ENCODE measurements at places on chromosomes 11 and 22.

- no peak for DNase-seq
Measured at GRCh38 chr11:69486773-69487291, 5.4 kb downstream of the LINC01488 start.

DNA sequence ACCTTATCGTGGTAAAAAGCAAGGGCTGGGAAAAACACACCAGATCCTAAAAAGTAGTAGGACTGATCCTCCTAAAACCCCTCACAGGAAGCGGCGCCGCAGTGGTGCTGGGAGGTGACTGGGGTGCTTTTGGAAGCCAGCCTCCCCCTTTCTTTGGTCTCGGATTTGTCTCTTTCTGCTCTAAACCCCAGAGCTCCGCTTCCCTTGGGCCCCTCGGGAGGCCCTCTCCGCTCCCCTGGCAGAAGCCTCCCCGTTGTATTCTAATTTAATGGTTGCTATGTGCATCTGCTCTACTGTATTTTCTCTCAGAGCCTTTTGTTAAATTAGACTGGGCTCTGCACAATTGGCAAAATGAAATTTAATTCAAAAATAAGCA is 587.7 kb downstream of the OPCML start:
- no peak for DNase-seq

GRCh38 chr11:94302776-94303175 is 1.6 kb upstream of the IZUMO1R start:
- DNase-seq: peak; percentile 65

DNA sequence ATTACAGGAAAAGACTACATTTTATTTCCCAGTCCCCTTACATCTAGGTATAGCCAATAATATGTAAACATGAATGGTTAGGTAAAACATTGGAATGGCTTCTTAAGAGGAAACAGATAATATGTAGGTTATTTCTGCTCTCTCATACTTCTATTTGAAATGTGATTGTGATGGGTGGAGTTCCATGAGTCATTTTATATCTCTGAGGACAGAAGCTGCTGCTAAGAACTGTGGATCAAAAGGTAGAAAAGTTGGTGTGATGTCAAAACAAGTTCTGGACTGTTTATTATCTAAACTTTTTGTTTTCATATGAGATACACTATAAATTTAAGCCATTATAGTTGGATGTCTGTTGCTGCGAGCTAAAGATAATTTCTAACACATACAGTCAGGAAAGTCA is 799.4 kb upstream of the TENM4 start:
- DNase-seq: no peak

DNA sequence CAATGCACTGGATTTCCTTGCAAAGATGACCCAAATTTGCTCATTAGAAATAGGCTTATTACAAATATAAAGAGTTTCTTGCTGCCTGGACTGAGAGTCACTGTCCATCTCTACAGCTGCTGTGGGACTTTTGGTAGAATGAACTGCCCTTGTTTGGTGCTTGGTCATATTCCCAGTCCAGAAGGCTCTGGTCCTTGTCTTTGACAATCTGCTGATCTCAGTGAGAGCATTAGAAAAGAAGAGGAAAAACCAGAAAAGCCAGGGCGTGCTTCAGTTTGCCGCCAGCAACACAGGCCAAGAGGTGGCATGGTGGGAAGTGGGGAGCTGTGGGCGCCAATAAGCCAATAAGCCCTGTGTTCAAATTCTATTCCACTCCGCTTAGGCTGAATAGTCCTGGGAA is 48.2 kb upstream of the PARVA start:
- DNase-seq: no peak

- no peak for DNase-seq
Measured at GRCh38 chr11:76806131-76806530, 23.0 kb downstream of the TSKU start.

- DNase-seq: no peak
Measured at GRCh38 chr22:36026741-36027140, 1.9 kb downstream of the RBFOX2 start.

GRCh38 chr22:45318558-45319323 is 9.0 kb downstream of the FAM118A start:
- DNase-seq: no peak

DNA sequence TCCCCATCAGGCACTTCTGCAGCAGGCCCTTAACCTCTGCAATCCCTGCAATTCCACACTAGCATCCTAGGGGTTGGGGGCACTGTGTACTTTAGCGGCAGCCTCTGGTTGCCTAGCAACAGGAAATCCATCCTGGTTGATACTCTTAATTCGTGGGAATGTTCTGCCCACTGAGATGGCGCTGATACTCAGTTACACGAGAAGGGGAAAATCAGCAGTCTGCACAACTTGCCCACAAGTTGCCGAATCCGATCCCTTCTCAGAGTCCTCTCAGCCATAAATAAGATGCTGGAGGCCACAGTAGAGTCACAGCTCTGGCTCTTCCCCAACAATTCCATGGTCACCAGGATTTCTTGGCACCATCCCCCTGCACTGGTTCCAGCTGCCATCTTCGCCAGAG is 57.6 kb upstream of the CRYBB3 start:
- DNase-seq: peak; percentile 78

GRCh38 chr11:882596-882995 is 28.0 kb downstream of the CHID1 start:
- DNase-seq: no peak

- no peak for DNase-seq
Measured at GRCh38 chr11:65780770-65781151, at the start of gene AP5B1. AP5B1 (minus strand) TSS chr11:65780976; CDS start chr11:65780591, 385 bp downstream.

DNA sequence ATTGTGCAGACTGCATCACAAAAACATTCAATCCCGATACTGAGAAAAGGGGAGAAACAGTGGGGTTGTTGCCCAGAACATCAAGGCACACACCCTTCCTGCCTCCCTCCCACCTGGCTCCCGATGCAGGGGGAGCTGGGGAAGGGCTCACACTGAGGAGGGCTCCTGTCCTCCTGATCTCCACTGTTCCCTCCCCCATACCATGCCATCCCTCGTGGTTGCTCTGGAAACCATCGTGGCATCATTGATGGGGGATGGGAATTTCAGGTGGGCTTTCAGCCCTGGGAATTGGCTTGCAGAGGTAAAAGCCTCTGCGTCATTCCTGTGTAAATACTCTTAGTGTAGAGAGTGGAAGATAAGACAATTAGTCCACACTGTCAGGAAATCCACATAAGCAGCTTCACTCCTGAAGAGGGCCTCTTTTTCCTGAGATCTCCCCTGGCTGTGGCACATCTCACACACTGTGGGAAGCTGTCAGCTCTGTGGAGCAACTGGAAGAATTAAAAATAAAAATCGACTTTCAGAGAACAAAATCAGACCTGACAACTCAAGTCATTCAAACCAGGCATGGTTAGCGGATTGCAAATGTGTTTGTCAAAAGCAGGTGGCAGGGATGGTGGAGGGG is 176.0 kb downstream of the CHST1 start:
- no peak for DNase-seq

GRCh38 chr11:108786281-108786990 is 121.6 kb downstream of the DDX10 start:
- DNase-seq: no peak

DNA sequence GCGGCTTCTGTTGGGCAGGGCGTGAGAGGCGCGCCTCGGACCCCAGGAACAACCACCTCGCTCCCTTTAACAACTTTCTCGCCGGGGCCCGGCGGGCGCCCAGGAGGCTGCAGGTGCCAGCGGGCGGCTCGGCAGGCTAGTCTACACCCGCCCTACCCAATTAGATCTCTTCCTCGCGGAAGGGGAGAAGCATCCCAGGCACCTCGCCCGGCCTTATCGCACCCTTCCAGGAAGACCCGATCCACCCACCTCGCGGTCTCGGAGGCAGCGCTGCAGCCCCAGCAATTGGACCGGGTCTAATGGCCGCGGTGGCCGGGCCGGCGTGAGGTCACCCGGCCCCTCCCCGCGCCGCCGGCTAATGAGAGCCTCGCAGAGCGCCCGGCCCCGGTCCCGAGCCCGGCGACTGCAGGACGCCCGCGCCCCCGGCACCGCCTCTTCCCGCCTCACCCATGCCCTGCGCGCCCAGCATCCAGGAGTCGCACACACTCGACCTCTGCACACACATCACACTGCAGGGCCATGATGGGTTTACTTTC is at the start of gene PLAAT3:
PLAAT3 (minus strand) TSS at position 298 of the 536 bp plus-strand sequence. CDS start 419 bp downstream, outside the sequence.
- no peak for DNase-seq

GRCh38 chr11:82863209-82863608 is 37.0 kb downstream of the PRCP start:
- no peak for DNase-seq

DNA sequence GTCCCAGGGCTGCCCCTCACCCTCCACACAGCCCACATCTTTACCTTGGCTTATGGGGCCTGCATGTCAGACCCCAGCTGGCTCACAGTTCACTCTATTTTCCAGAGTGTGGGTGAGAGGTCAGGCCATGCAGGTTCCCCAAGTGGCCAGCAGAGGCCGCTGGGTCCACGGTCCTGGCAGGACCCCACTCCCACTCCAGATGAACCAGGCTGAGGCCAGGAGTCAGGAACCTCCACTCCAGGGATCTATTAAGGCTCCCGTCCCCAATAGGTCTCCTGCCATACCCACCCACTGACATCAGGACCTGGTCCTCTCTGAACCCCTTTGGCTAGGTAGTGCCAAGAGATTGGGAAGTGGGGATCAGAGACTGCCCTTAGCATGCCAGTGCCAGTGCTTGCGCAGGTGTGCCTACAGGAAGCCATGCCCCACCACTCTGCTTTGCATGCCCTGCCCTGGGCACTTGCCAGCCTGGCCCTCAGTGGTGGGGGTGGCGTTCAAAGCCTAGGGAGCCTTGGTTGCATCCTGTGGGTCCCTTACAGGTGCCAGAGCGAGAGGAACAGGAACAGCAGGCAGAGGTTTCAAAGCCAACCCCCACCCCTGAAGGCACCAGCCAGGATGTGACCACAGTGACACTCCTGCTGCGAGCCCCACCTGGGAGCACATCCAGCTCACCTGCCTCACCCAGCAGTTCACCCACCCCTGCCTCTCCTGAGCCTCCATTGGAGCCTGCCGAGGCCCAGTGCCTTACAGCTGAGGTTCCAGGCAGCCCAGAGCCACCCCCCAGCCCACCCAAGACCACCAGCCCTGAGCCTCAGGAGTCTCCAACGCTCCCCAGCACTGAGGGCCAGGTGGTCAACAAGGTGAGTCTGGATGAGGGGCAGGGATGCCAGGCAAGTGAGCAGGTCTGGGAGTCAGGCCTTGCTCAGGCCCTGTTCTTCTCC is 8.3 kb downstream of the SMTN start:
- peak; percentile 51 for DNase-seq

GRCh38 chr22:32949391-32950173 is 108.6 kb downstream of the SYN3 start:
- peak; percentile 33 for DNase-seq

GRCh38 chr11:115377882-115378296 is 126.3 kb downstream of the CADM1 start:
- DNase-seq: no peak

- DNase-seq: no peak
Measured at GRCh38 chr22:40764763-40765441, 54.2 kb downstream of the SLC25A17 start.

GRCh38 chr11:105490333-105490732 is 119.5 kb upstream of the GRIA4 start:
- no peak for DNase-seq

DNA sequence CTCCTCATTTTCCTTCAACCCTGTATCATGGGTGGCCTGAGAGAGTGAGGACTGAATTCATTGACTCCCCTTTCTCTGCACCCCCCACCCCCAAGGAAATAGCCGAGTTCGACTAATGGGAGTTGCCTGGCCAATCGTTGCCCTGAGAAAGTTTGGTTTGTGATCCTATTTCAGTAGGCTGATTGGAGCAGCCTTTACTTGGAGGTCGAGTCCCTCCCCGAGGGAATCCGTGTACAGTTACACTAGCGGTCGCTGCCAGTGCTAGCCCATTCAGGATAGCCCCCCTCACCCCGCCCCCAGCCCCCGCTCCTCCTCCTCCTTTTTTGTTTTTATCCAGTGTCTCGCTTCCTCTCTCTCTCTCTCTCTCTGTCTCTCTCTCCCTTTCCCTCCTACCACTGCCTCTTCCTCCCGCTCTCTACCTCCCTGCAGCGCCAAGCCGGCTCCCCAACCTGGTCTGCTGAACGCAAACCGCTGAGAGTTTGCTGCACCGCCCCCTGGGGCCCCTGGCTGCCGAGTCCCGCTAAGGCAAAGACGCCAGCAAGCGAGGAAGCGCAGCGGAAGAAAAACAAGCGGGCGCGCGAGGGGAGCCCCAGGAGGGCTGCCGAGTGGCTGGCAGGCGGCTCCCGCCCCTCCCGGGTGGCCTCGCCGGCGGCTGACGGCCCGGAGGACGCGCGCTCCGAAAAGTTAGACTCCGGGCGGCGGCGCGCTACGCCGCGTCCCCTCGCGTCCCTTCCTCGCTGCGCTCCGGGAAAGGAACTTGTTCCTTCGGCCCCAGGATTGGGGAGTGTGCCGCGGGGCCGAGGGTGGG is at the start of gene GRAMD1B:
GRAMD1B (plus strand) TSS at position 357 of the 808 bp plus-strand sequence. CDS start 524 bp downstream, outside the sequence.
- peak; percentile 55 for DNase-seq

- no peak for DNase-seq
Measured at GRCh38 chr11:58626934-58627483, 4.5 kb downstream of the CNTF start.

GRCh38 chr11:2398664-2399355 is 1.7 kb upstream of the TSSC4 start:
- no peak for DNase-seq

GRCh38 chr11:69394869-69395246 is 86.6 kb upstream of the LINC01488 start:
- DNase-seq: no peak

- DNase-seq: no peak
Measured at GRCh38 chr11:8624698-8625097, 30.7 kb upstream of the STK33 start.

GRCh38 chr22:27474112-27474571 is 327.4 kb downstream of the MN1 start:
- DNase-seq: no peak

GRCh38 chr11:75431533-75432525 is 1.2 kb downstream of the KLHL35 start:
- no peak for DNase-seq

- no peak for DNase-seq
Measured at GRCh38 chr11:86063536-86063935, 5.3 kb downstream of the PICALM start.

DNA sequence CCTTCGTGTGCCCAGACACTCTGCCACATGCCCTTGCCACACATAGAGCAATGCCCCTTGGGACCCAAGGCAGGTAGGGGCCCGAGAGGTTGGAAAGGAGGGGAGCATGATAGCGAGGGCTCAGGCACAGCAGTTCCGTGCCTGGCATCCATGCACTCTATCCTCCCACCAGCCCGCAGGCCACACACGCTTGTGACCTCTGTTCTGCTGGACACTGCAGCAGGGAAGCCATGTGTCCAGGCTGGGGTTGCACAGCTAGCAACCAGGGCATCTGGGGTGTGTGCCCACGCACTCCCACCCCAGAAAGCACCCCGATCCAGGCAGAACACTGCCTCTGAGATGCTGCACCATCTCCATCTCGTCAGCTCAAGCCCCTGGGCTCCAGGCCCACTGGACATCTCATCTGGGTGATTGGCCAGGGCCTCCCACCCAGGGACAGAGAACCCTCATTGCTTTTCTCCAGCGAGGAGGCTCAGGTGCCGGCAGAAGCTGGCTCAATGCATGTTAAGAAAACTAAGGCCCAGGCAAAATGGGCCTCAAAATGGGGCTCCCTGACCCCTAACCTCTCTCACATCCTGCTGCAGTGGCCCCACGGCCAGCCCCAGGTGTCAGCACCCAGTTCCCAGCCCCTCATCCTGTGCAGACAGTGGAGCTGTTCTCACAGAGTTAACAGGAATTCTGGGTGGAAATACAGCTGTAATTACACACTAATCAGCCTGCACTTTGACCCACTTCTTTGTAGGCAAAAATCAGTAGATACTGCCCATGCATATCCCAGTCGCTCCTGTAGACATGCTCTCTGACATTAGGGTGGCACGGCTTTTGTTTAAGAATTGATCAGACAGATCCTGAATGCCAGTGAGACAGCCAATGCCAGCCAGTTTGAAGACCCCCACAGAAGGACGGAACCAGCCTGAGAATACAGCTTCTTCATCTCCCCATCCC is 173.9 kb upstream of the B3GAT1 start:
- no peak for DNase-seq

- DNase-seq: no peak
Measured at GRCh38 chr22:50734986-50735738, 2.8 kb upstream of the ACR start.

All from SK-N-DZ (cell line).